Cardiac fibroblast (primary cell): ENCODE measurements at places on chromosomes 4 and X.

DNA sequence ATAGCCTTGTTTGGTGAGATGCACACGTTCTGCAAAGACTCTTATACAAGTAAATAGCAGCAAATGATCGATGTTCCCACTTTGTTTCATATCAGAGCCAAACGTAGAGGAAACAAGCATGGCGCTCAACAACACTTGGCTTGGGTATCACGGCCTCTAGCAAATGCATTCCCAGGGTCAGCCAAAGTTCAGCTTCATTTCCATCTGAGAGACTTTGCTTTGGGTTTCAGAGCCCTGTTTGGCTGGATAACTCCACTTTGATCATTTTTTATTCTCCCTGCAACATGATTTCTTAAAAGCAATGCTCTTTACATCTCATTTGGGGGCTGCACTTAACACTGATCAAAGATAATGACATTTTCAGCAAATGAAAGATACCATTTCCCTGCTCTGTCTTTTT is 199.2 kb upstream of the FAM9B start:
- peak; percentile 0 for DNase-seq

DNA sequence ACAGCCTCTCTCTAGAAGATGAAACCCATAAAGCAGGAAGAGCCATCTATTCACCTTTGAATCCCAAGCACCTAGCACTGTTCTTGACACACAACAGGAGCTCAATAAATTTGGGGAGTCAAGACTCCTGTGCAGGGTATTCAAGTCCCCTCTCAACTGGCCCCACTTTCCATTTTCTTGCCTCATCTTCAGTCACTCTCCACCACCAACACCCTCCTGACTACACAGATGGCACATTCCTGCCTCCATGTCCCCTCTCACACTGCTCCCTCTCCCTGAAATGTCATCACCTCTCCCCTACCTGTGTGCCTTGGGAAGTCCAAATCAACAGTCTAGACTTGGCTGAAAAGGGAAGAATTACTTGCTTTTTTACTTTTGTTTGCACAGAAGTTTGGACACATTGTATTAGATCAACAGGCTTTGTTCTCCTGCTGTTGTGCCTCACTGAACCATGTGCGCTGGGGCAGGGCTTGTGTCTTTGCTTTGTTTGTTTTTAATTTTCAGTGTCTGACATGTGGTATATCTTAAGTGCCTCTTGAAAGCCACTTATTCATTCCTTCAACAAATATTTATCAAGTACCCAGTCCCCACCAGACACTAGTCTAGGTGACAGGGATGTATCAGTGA is 85.1 kb downstream of the APBB2 start:
- DNase-seq: no peak

DNA sequence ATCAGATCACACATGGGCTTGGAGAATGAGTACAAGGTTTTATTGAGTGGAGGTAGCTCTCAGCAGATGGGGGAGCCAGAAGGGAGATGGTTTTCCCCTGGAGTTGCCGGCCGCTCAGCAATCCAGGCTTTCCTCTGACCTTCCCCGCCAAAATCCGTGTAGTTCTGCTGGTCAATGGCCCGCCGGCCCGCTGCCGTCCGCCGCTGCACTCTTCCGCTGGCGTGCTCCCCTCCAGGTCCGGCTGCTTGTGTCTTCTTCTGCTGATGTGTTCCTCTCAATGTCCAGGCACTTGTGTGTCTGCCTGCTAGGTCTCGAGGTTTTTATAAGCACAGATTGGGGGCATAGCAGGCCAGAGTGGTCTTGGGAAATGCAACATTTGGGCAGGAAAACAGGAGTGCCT is 14.4 kb upstream of the MXRA5 start:
- DNase-seq: no peak

DNA sequence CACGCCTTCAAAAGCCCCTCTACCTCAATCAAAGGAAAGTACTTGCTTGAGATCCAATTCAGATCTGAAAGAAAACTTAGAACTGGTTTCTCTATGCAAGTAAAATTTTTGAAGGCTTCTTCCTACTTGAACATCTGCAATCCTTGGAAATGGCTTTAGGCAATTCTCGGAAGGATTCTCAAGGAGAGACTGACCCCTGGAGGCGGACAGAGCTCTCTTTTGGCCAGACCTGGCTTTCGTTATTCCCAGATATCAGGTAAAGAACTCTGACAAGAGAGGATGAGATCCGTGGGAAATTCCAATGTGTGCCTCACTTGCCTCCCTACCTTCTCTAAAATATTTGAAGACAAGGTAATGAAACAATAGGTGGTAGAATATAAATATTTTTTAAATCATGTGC is 670.3 kb upstream of the FAM241A start:
- peak; percentile 30 for DNase-seq

GRCh38 chr4:7193030-7193958 is 956 bp downstream of the SORCS2 start:
- DNase-seq: no peak

GRCh38 chr4:105895583-105896460 is 551 bp downstream of the NPNT start:
- DNase-seq: peak; percentile 2

DNA sequence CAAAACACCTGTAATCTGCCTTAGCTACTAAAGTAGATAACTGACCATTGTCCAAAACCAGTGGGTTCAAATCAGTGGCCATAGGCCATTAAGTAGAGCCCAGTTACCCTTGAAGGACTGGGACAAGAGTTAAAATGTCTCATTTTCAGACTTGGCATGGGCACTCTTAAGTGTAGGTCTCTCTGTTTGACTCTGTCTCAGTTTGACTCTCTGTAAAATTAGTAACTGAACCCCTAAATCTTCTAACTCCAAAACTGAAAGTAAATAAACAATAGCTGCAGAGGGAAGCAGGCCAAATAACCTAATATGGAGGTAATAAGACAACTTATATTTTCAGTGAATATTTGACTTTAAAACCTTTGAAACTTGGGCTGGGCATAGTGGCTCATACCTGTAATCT is 89.1 kb downstream of the SLC16A2 start:
- no peak for DNase-seq

GRCh38 chrX:9542106-9542760 is 77.4 kb downstream of the TBL1X start:
- no peak for DNase-seq

DNA sequence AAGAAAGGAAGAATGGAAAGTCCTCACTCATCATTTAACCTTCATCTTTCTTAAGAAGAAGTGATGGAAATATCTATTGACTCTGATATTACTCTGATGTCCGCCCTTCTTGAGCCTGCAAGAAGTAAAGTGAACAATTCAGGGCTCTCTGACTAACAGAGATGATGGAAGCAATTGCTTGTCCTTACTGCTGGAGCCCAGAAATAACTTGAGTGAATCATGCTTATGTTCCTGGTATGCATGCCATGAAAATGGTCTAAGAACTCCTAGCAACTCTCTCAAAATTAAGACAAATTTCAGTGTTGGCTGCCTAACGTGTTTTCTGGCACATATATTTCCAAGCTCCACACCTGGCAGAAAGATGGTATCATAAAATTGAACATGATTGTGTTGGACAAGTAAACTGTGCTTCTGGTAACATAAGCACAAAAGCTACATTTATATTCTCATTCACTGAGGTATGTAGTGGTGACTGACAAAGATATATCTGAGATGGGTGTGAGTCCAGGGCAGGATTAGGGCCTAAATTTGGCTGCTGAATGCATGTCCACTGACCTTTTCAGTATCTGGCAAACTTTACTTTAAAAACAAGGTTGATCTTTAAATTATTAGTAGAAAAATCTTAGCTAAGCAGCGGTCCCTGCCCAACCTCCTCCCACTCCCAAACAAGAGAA is 109.2 kb upstream of the OTUD4 start:
- peak; percentile 76 for DNase-seq

DNA sequence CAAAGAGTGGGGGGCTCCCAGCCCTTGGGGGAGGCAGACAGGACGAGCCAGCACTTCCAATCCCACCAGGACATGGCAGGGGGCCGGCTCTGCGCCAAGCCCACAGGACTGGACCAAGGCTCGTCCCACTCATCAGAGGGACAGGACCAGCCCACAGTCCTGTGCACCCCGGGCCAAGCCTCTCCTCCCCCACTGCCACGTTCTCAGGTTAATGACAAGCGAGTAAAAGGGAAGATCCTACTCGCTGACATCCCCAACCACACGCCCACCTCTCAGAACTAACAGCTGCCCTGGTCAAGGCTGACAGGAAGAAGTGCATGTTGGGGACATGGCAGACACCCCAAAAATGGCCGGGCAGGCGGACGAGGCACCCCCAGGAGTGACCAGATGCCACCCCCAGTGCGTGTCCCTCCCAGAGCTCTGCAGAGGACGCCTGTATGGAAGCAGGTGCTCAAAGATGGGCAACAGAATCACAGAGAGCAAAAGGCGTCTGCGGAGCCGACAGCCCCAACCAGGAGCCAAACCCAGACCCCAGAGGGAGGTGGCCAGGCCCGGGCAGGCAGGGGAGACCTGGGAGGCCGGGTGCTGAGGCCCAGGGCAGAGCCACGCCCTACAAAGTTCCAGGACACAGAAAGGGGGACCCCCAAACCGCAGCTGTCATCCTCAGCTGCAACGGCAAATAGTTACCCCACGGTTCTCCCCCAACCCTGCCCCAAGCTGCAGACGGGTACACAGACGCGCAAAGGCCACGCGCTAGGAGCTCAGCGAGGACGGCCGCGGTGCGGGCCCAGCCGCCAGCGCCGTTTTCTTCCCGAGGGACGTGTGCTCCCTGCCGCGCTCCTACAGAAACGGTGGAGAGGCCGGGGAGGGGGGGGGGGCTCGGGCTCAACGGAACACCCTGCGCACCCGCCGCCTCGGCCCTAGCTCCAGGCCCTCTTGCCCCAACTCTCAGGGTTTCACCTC is 1.7 kb downstream of the CTBP1 start:
- peak; percentile 32 for DNase-seq

- no peak for DNase-seq
These were observed 59.6 kb downstream of the NFKB1 start for GRCh38 chr4:102560571-102561341.

DNA sequence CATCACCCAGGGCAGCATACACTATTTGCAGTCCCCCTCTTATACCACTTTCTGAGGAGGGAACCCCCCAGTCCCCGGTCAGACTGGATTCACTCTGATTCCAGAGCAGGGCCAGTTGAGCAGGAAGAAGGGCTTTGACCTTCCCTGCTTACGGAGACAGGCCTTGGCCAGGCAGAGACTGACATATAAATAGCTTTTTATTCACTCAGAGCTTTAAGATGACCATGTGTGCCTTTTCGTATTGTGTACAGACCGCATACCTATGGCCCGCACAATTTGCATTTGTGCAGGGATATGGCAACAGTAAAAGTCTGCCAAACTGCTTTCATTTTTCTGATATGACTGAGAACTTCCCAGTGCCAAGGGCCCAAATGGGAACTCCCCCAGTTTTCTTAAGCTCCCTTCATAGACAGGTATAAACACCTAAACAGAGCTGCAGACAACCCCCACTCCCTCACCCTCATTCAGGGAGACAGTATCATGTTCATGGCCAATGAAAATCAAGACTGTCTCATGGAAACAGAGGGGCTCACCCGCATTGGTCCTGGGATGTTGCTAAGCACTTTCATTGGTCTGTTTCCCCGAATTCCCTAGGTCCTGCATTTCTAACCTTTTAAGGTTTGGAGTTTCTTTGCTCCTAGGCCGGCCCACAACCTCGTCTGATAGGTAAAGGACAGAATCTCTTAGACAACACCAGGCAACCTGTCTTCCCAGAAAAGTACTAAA is 86.0 kb downstream of the RTL5 start:
- no peak for DNase-seq

DNA sequence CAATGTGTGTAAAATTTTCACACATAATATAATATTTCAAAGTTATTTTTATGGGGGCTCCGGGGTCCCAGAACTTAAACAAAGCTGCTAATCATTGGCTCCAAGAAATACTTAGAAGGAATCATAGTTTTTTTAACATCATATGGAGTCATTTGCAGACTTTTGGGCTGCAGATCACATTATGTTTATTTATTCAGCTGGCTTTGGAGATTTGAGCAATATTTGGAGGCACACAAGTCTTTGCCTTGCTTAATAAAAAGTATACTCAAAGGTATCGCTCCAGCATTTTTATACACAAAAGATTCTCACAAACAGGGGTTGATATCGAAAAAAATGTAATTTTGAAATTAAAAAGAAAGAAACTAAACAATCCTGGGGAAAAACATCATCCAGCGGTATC is 382.5 kb upstream of the TENM3 start:
- DNase-seq: peak; percentile 7

GRCh38 chrX:129642641-129643040 is 12.1 kb downstream of the APLN start:
- DNase-seq: no peak

- DNase-seq: no peak
These were observed 172.9 kb downstream of the AFAP1 start for GRCh38 chr4:7766661-7767345.

DNA sequence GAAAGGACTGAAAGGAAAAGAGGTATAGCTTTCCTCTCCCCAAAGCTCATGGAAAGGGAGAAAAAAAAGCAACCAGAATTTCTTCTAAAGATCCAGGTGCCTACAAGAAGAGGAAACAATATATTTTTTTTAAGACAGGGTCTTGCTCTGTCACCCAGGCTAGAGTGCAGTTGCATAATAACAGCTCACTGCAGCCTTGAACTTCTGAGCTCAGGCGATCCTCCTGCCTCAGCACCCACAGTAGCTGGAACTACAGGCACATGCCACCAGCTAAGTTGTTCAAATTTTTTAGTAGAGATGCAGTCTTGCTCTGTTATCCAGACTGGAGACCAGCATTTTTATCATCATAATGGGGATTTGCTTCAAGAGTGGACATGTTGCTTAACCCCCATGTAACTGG is 30.5 kb upstream of the BBS12 start:
- no peak for DNase-seq

DNA sequence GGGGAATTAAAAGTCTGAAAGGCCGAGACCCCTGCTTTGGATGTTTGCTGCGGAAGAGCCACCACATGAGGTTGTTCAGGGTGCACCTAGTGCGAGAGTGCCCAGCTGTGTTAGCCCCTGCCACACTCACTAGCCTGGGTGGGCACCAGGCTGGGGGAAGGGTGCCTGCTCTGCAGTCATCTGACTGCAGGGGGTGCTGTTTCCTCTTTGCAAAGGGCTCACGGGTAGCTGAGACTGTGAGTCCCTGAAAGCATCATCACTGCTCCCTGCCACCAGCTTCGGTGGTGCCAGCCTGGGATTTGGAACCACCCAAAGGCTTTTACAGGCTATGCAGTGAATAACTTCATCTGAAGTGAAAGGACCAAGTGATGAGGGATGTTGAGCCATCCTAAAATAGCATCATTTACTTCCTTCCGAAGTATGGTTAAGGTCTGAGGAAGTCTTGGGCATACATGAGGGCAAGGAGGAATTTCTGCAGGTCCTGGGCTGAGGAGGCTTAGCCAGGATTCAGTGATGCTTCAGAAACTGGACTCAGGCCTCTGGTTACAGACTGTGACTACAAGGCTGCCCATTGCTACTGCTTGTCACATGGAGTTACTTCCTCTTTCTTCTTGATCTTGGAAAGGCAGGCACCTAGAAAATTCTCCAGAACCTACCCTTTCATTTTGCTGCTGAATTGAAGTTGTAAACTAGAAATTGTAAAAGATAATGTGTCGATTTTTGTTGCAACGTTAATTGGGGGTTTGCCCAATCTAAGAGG is 293.2 kb upstream of the PRPS2 start:
- DNase-seq: no peak

- DNase-seq: no peak
These were observed 36.4 kb upstream of the CWH43 start for GRCh38 chr4:48949518-48950219.

GRCh38 chr4:110886856-110887255 is 264.0 kb upstream of the PITX2 start:
- no peak for DNase-seq

GRCh38 chr4:141711211-141711610 is 74.8 kb downstream of the IL15 start:
- DNase-seq: peak; percentile 71

- no peak for DNase-seq
These were observed 555.7 kb downstream of the PCDH7 start for GRCh38 chr4:31275906-31276305.

GRCh38 chr4:7207628-7208231 is 15.4 kb downstream of the SORCS2 start:
- DNase-seq: no peak
